ENCODE measurements at places on chromosomes 6 and 20.

GRCh38 chr20:36998652-36999051 is 47.1 kb upstream of the SAMHD1 start:
- DNase-seq = no peak

GRCh38 chr20:19648024-19648423 is 110.0 kb upstream of the RIN2 start:
- no peak for DNase-seq

DNA sequence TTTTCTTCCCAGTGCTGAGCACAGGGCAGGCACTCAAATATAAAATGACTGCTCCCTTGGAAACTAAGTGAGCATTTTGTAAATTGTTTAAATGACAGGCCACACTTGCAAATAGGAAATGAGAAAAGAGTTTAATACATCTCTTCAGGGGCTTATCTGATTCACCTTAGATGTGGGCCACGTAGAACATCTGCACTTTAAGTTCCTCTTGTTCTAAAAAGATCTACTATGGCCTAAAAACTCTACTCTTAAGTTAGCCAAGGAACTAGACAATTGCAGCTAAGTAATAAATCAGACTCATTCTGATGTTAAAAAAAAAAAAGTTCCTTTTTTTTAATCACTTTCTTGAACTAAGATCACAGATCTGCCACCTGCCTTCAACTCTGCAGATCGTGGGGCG is 126.3 kb downstream of the KIF16B start:
- no peak for DNase-seq

GRCh38 chr6:5271926-5272325 is 10.6 kb downstream of the FARS2 start:
- no peak for DNase-seq

DNA sequence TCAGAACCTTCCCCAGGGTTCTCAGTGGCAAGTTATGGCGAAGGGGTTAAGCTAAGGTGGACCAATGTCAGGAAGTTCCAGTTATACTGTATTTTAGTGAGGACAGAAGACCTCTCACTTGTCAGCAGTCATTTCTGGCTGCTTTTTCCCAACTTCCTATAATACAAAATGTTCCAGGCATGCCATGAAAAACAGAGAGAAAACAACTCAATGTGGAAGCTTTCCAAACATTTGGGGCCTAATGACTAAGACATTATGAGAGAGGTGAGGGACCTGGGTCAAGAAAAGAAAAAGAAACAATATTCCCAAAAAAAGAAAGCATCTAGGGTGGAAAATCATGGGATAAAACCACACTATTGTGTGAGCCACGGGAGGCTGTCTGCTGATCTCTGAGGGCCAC is 99.9 kb upstream of the MAP3K4 start:
- no peak for DNase-seq

- DNase-seq = no peak
These were observed 129.0 kb downstream of the JPH2 start for GRCh38 chr20:44057698-44058675.

GRCh38 chr20:23415555-23415954 is 5.7 kb downstream of the NAPB start:
- no peak for DNase-seq

- DNase-seq = peak; percentile 74
These were observed 145.0 kb downstream of the HTR1B start for GRCh38 chr6:77318256-77318655.

- DNase-seq = peak; percentile 56
These were observed 52.7 kb downstream of the FGD2 start for GRCh38 chr6:37058084-37058586.

DNA sequence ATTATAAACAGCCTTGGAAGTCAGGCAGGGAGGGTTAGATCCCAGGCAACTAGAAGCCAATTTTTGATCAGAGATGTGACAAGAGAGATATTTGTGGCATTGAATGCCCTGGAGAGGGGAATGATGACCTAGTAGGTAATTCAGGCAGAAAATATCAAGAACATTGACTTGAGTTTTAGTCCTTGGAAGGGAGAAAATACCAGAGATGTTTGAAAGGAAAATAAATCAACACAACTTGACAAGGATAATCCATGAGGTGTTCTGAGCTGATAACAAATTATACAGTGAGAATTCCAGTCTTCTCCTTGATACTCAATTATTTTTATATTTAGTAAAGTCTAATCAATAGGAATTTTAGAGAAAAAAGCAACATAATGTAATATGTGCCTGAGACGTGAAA is 10.6 kb upstream of the MARCKS start:
- no peak for DNase-seq

DNA sequence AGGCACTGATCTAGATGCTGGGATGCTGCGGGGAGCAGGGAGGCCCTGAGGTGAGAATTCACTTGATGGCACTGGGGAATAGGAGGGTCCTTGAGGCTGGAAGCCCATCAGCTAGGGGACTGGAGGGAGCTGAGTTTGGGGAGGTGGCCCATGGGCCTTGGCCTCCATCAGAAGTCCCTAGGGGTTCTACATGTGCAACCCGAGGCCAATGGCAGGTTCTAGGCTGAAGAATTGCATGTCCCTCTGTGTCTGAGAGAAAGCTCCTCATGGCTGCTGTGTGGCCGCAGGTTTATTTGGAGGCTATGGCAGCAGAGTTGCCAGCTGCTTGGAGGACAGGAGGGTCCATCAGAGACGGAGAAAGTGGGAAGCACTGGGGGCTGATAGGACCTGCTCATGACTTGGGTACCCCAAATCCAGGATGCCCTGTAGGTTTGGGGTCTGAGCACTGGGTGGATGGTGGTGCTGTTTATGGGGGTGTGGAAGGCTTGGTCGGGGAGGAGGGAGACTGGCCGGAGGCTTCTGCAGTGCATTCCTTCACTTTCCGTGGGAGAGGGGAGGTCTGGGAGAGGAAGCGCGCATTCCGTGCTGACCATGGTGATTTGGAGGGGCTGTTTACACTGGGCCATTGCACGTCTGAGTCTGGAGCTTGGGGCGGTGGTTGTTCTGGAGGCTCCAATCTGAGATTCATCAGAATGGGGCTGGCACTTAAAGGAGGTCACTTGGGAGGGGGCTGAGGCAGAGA is 24.8 kb upstream of the PHACTR3 start:
- DNase-seq = no peak

GRCh38 chr6:18099511-18099910 is 23.0 kb downstream of the NHLRC1 start:
- DNase-seq = no peak

DNA sequence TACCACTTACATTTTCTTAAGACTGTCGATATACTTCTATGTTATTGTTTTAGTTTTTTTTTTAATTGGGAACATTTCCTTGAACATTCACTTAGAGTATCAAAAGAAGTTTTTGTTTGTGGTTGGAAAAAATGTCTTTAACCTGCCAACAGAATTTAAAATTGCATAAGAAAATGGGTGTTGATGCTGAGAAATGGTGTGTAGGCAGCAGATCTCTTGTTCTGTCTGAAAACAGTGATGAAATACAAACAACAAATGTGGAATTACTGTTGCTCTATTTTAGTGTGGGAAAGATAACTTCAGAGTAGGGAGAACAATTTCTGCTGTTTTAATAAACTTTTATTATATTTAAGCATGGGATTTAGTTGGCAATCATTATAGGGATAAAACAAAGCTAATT is 293.5 kb downstream of the CDKAL1 start:
- no peak for DNase-seq

GRCh38 chr6:38155144-38155543 is 335.6 kb downstream of the ZFAND3 start:
- no peak for DNase-seq

DNA sequence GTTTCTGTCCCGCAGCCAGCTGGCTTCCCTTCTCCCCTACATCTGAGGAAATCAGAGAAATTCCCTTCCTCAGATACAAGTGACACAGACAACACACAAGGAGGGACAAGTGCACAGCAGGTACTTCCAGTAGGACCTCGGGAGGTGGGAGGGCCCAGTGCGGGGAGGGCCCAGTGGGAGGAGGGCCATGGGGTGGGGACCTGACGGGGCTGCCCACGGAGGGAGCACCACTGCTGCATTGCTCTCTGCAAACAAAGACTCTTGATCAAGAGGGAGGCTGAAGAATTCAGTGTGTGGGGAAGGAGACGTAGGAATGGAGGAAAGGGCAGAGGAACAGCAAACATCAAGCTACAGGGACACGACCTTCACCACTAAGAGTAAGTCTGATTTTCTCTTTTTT is 9.0 kb downstream of the TAP2 start:
- no peak for DNase-seq

DNA sequence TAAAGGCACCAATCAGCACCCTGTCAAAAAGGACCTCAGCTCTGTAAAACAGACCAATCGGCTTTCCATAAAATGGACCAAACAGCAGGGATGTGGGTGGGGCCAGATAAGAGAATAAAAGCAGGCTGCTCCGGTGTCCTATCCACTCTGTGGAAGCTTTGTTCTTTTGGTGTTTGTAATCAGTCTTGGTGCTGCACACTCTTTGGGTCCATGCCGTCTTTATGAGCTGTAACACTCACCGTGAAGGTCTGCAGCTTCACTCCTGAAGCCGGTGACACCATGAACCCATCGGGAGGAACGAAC is 7.3 kb upstream of the PXDC1 start:
- no peak for DNase-seq

GRCh38 chr6:42210551-42210950 is 7.1 kb downstream of the MRPS10 start:
- no peak for DNase-seq

DNA sequence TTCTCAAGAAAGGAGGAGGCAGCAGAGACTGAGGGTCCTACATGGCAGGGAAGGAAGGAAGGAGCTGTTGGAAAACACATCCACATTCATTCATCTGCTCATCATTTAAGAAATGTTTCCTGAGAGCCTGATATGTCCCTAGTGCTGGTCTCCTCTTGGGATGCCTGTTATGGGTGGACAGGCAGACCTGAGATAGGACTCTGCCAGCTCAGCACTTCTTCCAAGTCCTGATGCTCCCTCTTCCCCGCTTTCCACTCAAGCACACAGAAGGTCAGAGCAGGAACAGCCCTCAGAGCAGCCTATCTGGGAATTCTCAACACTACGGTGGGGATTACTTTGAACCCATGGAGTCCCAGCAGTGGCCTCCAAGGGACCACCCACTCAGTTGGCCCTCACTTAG is 8.0 kb upstream of the SIRPD start:
- DNase-seq = no peak

DNA sequence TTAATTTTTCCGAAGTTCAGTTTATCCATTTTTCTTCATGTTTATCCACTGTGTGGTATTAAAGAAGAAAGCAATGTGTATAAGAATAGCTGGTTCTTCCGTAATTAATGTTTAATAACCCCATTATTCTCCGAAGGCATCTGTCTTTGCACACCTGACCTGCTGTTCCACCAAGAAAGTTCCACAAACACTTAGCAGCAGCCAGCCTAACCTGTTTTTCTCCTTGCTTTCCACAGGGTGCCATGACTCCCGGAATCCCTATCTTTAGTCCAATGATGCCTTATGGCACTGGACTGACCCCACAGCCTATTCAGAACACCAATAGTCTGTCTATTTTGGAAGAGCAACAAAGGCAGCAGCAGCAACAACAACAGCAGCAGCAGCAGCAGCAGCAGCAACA is 7.4 kb downstream of the TBP start:
- no peak for DNase-seq

GRCh38 chr6:7526755-7527154 is 14.7 kb upstream of the DSP start:
- no peak for DNase-seq
